ENCODE measurements at places on chromosomes 16 and 17.
A peak's percentile ranks its signal among the peaks of the same experiment; 100 is the strongest.

DNA sequence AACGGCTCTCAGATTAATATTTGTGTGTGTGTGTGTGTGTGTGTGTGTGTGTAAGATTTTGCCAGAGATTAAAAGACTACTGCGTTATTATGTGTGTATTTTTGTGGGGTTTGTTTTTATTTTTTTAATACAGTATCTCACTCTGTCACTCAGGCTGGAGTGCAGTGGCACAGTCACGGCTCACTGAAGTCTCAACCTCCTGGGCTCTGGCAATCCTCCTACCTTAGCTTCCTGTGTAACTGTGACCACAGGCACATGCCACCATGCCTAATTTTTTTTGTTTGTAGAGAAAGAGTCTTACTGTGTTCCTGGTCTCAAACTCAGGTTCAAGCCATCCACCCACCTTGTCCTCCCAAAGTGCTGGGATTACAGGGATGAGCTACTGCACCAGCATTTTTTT, 87.2 kb downstream of the CYB561 start:
- DNase-seq = no peak

GRCh38 chr16:88967830-88968588, 9.0 kb downstream of the CBFA2T3 start:
- no peak for DNase-seq

- no peak for DNase-seq
Observed at GRCh38 chr17:73141411-73141810, 23.4 kb upstream of the SSTR2 start.

- peak; percentile 64 for DNase-seq
Observed at GRCh38 chr17:81685108-81685507, 1.3 kb downstream of the HGS start.

DNA sequence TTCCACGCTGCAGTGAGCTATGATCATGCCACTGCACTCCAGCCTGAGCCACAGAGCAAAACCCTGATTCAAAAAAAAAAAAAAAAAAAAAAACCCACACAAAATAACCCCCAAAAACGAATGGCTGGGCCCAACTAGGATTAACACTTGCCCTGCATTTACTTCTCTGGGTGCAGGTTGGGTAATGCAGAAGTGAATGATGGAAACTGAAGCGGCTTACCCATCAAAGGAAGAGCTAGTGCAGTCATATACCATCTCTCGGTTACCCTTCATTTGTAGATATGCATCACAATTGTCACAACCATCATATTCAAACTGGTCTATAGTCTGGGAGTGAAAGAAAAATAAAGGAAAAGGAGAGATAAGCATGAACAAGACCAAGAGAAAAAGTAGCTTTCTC, 819 bp downstream of the SUPT4H1 start:
- DNase-seq = no peak

GRCh38 chr16:31356566-31357323, 1.8 kb downstream of the ITGAX start:
- no peak for DNase-seq

DNA sequence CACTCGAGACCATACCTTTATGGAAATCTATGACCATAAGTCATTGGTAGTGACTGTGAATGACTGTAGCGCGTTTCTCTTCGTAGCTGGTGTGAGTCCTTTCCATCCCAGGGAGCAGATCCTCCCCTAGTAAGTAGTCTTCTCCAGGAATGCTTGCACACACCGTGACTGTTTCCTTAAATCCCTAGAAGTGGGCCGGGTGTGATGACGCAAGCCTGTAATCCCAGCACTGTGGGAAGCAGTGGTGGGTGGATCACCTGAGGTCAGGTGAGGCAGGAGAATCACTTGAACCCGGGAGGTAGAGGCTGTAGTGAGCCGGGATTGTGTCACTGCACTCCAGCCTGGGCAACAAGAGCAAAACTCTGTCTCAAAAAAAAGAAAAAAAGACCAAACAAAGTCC, 70.6 kb downstream of the CRISPLD2 start:
- no peak for DNase-seq

GRCh38 chr16:70270176-70270575, 18.4 kb upstream of the EXOSC6 start:
- no peak for DNase-seq

- DNase-seq = no peak
Observed at GRCh38 chr16:86045591-86045971, 146.6 kb downstream of the IRF8 start.

DNA sequence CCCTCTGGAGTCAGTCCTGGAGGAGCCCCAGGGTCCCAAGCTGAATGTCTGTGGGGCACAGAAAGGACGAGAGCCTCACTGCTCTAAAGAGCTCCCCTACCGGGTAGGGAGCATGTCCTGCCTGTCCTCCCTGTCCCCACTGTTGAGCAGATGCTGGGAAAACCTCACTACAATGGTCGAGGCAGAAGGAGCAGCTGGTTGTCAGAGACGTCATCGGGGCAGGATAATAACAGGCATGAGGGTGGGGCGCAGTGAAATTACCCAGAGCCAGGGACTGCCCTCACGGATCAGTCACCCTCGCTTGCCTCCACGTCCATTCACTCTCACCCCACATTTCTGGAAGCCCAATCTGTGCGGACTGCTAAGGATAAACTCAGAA, 538 bp downstream of the TM4SF5 start:
- DNase-seq = no peak

DNA sequence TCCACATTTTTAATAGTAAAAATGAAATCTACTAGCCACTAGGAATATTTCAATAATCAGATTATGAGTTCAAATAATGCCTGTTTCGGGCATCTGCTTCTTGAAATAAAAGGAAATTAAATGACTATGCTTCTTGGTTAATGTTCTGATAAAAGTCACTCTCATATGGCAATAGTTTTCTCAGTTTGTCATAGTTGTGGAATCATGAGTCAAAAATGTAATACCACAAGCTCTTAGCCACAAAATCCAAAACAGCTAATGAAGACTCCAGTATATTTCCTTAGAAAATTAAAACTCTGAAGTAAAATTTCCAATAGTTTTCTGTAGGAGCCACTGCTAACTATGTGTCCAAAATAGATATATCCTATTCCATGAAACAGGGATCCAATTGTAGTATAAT, 676.3 kb upstream of the CDH8 start:
- DNase-seq = no peak

GRCh38 chr16:87874639-87875427, 5.5 kb upstream of the SLC7A5 start:
- DNase-seq = peak; percentile 83

- DNase-seq = no peak
Observed at GRCh38 chr16:4372578-4373355, 1.1 kb downstream of the VASN start.

- no peak for DNase-seq
Observed at GRCh38 chr16:71885261-71885650, 1.3 kb upstream of the ZNF821 start.

GRCh38 chr17:18362698-18363100, 651 bp downstream of the SHMT1 start:
- DNase-seq = no peak

DNA sequence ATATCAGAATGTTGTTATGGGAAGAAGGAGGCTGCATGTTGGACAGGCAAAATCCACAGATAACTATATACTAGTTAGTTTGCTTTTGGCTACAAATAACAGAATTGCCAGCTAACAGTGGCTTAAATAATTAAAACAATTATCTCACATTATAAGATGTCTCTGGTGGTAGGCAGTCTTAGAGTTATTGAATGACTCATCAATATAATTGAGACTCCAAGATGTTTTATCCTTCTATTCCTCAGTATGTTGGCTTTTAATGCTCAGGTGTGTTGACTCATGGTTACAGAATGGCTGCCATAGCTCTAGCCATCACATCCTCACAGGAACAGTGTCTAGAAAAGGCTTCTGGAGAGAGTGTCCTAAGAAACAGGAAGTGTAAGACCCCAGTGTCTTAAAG, 11.1 kb downstream of the CHP2 start:
- no peak for DNase-seq

GRCh38 chr16:2270588-2271470, 2.9 kb upstream of the RNPS1 start:
- DNase-seq = no peak

GRCh38 chr17:59110973-59111372, 4.3 kb upstream of the TRIM37 start:
- no peak for DNase-seq

- DNase-seq = no peak
Observed at GRCh38 chr17:557371-557770, 157.3 kb downstream of the VPS53 start.

- DNase-seq = no peak
Observed at GRCh38 chr17:50806141-50806643, 29.2 kb upstream of the WFIKKN2 start.

- no peak for DNase-seq
Observed at GRCh38 chr16:28108590-28109247, 45.2 kb upstream of the GSG1L start.
